ENCODE measurements at places on chromosomes 16 and 17.

DNA sequence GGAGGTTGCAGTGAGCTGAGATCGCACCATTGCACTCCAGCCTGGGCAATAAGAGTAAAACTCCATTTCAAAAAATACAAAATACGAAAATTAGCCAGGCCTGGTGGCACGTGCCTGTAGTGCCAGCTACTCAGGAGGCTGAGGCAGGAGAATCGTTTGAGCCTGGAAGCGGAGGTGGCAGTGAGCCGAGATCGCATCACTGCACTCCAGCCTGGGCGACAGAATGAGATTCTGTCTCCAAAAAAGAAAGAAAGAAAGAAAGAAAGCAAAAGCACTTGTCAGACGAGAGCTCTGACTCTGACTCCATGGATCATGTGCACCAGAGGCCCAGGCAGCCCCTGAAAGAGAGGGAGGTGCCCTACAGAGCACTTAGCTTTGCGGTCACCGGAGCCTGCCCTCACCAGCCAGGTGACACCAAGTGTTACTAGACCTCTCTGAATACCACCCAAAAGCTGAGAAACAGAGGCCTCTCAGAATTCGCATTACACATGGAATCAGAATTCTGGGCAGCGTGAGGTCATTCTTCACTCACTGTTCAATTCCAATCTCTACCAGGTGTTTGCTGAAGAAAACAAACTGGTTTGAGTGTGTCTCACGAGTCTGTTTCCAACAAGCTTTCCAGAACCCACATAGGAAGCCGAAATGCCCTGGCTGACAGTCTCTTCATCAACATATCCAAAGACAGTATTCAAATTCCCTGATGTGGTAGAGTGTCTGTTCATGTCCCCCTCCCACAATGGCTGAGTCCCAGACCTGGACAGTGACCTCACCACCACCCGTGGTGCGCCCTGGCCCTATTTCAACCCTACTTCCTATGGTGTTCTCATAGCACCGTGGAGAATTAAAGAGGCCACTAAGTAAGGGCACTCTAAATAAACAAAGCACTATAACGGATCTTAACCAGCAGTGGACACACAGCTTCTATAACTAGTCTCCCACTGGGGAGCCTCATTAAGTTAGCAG, 1.5 kb downstream of the FLCN start:
- DNase-seq, result no peak

DNA sequence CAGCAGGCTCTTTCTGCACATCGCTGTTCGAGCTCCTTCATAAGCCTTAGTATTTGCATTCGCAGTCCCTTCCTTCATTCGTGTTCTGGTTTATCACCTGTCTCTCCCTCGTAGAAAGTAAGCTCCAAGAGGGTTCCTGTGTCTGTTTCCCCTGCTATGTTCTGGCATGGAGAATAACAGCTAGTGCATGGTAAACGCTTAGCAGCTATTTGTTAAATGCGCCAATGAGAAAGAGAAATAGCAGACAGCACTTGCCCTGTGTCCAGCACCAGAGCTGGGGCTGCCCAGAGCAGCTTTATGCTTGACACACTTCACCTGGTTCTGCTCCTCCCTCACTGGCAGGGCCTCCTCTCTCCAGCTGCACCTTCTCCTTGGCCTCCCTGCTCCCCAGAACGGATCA, 5.5 kb downstream of the ZNF688 start:
- DNase-seq, result no peak

- no peak for DNase-seq
Observed at GRCh38 chr17:1916963-1917715, 87.3 kb downstream of the RPA1 start.

DNA sequence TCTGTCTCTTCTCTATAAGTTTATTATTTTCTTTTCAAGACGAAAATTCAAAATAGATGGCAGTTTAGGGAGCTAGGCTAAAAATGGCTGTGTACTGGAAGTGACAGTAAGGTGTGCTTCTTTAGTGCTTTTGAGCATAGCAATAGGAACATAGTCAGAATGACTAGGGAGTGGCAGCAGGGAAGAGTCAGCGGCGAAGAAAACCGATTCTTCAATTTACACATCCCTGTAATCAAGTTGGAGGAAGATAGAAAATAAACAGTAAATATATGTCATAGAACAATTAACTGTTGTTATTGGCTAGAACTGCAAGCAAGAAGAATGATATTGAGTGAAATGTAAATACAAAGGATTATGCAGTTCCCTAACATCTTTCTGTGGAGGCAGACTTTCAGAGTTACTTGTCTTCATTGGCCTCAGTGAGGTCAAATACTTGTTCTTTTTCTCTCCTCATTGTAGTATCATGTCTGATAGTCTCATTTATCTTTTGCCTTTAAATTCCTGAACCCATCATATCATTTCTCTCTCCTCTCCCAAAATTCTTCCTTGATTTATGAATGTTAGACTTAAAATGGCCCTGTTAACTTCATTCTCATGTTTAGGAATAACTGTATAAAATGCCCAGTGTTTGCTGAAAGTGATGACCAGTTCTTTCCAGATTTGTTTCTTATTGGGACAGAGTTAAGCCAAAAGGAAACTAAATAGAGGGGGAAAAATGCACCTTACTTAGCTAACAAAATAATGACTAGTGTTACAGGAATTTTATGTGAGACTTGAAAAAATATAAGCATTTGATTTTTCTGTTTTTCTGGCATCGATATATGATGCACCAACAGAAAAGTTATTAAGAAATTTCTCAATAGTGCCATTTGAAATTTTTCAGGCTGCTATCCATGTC, 211.4 kb downstream of the BCAS3 start:
- DNase-seq, result no peak

- DNase-seq, result peak; percentile 54
Observed at GRCh38 chr17:79019632-79020584, 4.1 kb upstream of the C1QTNF1 start.

DNA sequence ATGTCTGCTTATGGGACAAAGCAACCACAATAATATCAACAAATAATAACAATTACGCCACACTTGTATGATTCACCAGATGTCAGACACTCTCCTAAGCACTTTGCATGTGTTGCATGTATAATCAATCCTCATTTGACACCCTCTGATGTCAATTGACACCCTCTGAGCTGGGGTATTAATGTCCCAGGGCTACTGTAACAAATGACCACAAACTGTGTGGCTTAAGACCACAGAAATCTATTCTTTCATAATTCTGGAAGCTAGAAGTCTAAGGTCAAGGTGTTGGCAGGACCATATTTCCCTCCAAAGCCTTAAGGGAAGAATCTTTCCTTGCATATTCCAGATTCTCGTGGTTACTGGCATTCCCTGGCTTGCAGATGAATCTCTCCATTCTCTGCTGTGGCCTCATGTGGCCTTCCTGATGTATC, 112.7 kb downstream of the NPIPB5 start:
- no peak for DNase-seq

DNA sequence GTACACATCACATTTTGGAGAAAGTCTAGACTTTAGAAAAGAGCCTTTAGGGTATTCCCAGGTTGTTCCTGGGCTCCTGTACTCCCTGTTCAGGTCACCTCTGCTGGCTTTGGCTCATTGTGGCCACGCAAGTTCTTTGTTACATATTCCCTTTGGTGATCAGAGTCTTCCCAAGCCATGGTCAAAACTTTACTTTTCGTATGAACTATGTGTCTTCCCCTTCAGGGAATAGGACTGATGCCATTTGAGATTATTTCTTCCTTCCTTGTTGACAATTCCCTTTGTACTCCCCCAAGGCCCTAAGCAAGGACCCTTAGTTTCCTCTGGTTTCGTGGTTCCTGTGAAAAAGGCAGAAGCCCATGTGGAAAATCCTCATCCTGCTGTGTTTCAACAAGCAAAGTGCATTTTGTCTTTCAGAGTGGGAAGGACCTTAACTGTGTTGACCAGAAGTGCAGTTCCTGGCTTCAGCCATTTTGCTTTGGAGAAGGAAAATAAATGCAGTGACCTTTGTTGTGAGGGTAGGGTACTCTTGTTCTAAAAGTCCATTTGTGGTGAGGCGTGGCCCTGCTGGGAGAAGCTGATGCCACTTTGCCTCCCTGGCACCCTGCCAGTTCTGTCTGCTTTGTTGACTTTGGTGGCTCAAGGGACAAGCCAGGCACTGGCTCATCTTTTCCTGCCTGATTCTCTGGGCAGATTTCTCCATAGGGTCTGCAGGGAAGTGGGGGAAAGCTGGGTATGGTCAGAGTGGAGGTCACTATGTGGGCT, 55.1 kb downstream of the ZNRF1 start:
- no peak for DNase-seq

DNA sequence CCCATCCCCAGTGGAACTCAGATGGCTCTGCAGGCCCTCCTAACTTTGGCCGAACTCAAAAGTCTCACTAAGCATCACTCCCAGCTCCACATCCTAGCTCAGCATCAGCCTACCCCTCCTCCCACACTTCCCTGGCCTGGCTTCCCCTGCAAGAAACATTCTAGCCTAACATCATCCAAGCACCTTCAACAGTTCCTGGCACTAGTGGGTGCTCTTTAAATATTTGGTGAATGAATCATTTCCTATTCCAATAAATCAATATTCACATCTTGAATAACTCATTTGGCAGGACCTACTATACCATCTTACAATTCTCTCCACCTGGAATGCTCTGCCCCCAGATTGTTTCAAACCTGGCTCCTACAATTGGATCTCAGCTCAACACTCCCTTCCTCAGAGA, 11.0 kb upstream of the BBS2 start:
- DNase-seq, result no peak

DNA sequence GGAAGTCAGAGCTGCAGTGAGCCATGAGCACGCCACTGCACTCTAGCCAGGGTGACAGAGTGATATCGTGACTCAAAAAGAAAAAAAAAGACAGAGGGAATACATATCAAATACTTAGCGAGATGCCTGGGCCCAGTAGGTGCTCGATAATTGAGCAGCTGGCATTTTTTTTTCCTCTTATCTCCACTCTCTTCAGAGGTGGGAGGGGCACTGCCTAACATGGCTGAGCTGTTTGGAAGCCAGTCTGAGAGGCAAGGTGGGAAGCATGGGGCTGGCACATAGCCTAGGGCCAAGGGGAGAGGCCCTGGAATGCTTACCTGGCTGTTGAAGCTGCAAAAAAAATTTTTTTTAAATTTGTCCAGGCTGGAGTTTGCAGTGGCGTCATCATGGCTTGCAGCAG, 38.4 kb downstream of the HIC1 start:
- DNase-seq, result no peak

DNA sequence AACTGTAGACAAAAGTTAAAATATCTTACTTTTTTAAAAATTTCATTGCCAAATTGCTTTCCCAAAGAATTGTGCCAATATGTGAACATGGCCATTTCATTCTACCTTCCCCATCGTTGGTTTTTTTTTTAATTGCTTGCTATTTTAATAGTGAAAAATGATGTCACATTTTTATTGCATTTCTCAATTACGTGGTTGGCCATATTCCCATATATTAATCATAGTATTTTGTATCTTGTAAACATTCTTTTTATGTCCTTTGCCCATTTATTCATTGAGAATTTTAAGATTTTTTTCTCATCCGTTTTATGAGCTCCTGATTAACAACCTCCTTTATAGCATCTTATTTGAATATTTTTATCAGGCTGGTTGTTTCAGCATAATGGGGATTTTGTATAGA, 7.2 kb downstream of the OMG start:
- no peak for DNase-seq

GRCh38 chr16:87490096-87490798, 2.6 kb downstream of the ZCCHC14 start:
- no peak for DNase-seq

DNA sequence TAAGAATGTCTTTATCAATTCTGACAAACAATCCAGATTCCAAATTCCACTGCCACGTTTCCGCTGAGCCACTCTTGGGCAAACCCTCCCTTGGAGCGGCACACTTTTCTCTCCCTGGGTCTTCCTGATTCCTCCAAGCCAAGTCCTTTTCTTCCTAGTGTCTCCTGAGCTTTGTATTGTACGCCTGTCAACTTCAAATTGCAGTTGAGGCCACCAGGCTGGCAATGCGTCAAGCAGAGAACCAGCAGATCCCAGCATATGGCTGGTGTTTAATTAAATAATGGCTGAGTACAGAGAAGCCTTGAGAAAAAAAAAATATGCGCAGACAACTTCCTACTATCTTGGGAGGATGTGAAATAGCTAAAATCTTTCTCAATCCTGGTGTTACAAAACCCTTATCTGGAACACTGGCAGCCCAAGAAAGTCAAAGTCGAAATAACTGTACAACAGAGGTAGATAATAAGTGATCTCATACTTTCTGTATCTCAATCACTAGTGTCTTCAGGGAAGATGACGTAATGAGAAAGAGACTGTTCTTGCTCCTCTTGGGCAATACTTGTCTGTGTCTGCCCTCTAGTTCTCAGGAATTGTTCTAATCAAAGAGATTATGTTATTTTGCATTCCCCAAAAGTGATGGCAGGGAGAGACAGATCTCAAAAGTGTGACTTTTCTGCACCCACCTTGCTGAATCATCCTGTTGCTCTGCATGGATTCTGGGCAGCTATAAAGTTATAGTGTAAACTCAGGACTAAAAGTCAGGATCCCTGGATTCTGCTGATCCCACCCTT, 15.0 kb downstream of the SMIM36 start:
- DNase-seq, result no peak

GRCh38 chr16:69273009-69273408, 38.1 kb upstream of the VPS4A start:
- DNase-seq, result no peak

- no peak for DNase-seq
Observed at GRCh38 chr16:3454093-3454492, 10.6 kb downstream of the NAA60 start.

DNA sequence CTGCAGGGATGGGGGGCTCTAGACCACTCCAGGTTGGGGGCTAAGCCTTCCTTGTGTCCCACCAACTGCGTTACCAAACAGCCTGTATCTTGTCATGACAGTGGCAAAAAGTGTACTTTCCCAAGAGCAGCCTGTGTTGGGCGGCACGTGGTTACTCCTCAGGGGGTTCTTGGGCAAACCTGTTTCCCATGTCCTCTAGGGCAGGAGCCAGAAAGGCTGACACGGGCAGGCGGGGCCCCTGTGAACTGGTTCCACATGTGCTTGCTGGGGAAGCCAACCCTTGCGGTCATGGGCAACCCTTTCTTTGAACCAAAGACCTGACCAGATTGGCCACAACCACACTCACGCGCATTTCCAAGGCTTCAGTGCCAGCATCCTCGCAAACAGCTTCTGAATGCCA, 228.5 kb downstream of the RBFOX3 start:
- no peak for DNase-seq

DNA sequence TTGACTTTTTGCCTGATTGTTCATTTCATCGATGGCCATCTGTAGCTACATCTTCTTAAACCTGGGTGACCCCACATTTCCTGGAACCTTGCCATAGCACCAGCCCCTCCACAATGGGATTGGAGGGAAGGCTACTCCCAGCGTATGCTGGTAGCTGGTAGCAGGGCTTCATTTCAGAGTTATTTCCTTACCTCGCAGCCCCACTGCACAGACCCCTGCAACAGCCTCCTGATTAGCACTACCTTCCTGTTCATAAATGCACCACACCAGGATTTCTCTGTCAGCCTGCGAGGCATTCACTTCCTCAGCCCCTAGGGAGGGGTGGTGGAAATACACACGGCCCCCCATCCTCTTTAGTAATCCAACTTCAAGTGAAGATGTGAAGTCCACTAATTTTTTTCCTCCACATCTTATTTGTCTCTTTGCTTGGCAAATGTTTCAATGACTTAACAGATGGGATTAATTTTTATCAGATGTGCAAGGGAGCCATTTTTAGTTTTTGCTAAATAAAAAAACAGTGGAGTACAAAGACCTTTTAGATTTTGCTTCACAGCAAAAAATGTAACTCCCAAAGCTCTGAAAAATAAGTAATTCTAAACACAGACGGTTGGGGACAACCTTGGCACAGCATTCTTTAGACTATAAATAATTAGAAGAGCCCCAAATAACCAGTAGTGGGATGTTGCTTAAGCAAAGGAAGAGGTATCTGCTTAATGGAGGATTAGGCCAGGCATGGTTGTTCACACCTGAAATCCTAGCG, 76.6 kb downstream of the CLEC16A start:
- DNase-seq, result no peak

GRCh38 chr17:1803280-1803679, 26.4 kb downstream of the SMYD4 start:
- no peak for DNase-seq
